Tibial nerve (tissue), 4 donors: ENCODE measurements at places on chromosomes 4 and X. TPM values are rescaled to one million over a fixed set of nuclear protein-coding genes. Genes with fewer than 3 reads are reported as not detected.

The TADA2B gene
- total RNA-seq: 27.3 TPM

DNA sequence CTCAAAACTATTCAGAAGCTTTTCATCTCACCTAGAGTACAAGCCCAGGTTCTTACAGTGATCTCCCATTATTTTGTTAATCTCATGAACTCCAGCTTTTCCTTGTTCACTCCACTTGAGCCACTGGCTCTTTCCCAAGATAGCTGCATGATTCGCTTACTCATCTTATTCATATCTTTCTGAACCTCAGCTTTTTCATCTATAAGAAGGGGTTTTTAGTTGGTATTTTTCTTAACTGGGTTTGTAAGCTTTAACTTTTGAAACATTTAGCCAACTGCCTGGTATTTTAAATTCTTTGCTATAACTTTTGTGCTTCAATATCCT, 24.0 kb downstream of the GIMD1 start:
- DNase-seq: no peak

DNA sequence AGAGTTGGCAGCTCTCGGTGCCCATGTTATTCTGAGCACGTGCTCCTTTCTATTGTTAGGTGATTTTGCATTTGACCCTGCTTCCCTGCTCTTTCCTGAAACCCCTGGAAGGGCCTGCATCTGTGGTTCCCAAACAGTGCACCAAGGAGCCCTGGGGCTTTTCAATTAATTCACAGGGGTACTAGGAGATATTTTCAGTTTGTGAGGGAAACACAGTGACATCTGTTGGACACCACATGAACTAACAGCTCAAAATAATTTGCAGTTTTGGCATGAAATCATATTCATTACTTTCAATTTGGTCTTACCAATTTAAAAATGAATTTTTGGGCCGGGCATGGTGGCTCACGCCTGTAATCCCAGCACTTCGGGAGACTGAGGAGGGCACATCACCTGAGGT, 156.6 kb downstream of the GATB start:
- no peak for DNase-seq

DNA sequence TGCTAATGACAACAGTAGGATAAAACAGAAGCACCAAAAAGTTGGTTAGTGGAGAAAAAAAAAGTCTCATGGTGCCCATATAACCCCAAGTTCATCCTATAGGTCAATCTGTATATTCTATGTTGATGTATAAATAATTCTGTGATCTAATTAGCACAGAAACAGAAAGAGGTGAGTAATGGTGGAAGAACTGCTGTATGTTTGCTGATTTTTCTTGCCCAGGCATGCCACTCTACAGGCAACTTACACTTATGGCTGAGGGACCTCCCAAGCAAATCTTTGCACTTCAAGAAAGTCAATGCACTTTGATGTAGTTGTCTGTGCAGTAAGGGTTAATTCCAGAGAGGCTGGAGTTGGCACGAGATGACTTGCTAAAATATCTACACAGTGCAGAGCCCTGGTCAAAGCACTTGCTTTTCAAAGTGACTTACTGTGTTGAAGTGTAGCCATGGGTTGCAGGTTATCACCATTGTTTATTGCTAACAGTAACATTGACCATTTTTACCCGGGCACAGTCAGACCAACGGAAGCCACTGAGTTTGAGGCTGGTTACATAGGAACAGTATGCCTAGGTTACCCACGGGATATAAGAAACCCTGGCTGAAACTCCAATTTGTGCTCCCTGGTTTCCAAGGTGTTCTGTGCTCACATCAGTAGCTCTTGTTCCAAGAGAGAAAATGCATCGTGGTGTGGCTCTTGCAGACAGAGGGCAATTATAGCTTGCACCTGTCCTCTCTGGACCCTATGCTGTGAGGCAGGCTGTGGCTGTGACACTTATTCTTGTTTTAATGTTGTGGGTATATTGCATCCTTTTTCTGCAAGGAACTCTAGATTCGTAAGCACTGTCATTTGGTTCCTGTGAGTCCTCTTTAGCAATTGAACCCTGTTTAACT, 141.3 kb upstream of the FTHL17 start:
- no peak for DNase-seq

DNA sequence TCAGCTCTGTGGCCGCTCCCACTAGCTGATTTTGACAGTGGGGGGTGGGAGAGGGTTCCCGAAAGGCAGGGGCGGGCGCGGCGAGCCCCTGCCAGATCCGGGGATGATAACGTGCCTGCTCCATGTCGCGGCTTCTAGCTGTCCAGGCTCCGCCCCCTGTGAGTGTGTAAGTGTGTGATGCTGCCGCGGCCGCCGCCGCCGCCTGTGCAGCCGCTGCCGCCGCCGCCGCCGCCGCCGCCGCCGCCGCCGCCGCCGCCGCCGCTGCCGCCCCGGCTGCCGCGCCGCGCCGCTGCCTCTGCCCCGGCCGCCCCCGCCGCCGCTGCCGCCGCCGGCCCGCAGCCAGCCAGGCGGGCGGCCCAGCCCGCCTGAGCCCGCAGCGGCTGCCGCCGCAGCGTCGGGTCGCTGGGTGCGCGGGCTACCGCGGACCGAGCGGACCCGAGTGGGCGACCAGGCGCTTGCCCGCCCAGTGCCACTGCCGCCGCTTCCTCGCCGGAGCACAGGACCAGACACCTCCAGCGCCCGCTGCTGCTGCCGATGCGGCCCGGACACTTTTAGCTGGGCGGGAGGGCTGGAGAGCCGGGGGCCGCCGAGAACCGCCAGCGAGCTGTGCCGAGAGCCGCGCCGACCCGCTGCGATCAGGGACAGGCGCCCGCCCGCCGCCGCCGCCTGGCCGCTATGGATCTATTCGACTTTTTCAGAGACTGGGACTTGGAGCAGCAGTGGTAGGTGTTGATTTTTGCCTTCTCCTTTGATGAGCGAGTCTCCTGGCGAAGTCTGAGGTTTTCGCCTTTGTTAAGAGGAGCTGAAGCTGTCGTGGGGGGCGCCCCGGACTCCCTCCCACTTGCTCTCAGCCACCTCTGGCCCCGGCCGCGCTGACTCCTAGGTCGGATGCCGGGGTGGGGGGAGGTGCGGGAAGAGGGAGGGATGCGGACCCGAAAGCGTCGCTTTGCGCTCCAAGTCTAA, at the start of gene AFF2:
Gene AFF2 (plus strand): TSS at position 195 of the 963 bp plus-strand sequence. CDS start 481 bp downstream, at position 676.
- DNase-seq: no peak

- no peak for DNase-seq
These were observed 87.8 kb upstream of the SORBS2 start for GRCh38 chr4:185899833-185900232.

The FAM149A gene
- 7.8 TPM for total RNA-seq

The TMEM144 gene
- 8.2 TPM for total RNA-seq

The PPP2R2C gene
- total RNA-seq: not detected

GRCh38 chr4:81196126-81196650, 18.8 kb downstream of the PRKG2 start:
- DNase-seq: no peak

GRCh38 chrX:110374559-110374958, 15.9 kb downstream of the RTL9 start:
- DNase-seq: no peak

DNA sequence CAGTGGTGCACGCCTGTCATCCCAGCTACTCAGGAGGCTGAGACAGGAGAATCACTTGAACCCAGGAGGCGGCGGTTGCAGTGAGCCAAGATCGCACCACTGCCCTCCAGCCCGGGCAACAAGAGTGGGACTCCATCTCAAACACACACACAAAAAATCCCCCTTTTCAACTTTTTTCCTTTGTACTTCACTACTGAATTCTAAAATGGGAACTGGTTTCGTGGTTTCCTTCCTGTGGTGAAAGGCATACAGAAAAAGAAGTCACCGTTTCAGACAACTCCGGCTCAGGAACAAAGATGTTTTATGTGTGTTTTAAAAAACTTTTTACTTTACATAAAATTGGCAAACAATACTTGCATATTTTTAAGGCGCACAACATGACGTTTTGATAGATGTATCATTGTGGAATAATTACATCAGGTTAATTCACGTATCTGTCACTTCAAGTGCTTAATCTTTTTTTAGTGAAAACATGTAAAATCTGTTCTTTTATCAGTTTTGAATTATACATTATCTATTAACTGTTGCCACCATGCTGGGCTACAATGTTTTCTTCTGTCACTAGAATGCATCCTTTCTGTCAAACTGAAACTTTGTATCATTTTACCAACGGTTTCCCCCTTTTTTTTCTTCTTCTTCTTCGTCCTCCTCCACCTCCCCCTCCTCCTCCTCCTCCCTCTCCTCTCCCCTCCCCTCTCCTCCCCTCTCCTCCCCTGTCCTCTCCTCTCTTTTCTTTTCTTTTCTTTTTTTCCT, 186.0 kb downstream of the CRLF2 start:
- DNase-seq: no peak

- no peak for DNase-seq
These were observed 329.9 kb upstream of the SLC7A11 start for GRCh38 chr4:138572007-138572406.

The MMRN1 gene
- total RNA-seq: 50.1 TPM

DNA sequence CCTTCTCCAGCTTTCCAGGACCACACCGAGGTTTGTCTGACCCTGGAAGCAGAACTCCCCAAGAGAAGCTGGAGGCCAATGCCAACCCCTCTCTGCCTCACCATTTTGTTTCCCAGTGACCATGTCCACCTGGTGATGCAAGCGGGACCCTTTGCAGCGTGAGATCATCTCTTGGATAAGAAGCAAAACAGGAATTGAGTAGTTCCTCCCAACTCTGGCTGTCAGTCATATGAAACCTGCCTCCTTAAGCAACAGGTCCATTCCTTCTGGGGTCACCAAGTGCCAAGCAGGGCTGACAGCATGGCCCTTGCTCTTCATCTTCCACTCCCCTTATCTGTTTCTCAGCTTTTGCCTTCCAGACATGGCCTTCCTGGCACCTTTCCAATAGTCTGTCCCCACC, 41.3 kb upstream of the MTM1 start:
- DNase-seq: no peak

DNA sequence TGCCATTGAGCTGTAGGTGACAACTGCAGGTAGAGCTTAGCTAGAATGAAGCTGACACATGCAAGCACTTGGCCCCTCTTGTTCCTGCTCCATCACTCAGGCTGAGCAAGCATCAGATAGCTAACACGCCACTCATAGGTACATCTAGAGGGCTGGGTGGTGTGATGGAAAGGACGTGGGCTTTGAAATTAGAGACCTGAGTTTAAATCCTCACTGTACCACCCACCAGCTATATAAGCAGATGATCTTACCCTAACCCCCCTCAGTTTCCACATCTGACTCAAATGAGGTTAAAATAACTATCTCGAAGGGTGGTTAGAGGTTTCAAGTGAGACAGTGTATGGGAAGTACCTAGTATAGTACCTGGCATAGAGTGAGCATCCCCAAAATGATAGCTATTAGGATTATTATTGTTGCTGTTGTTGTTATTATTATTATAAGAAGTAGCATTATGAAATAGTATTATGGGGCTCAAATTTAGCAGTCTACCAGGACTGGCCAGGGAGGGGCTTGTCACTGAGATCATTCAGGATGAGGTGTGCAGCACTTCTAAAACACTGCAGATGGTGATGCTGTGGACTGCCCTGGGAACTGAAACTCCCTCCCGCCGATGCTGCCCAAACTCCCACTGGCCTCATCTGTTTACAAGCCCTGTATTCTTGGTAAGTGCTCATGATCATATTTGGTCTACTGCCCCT, 59.0 kb downstream of the REELD1 start:
- no peak for DNase-seq

The GPAT3 gene
- 7.1 TPM for total RNA-seq

DNA sequence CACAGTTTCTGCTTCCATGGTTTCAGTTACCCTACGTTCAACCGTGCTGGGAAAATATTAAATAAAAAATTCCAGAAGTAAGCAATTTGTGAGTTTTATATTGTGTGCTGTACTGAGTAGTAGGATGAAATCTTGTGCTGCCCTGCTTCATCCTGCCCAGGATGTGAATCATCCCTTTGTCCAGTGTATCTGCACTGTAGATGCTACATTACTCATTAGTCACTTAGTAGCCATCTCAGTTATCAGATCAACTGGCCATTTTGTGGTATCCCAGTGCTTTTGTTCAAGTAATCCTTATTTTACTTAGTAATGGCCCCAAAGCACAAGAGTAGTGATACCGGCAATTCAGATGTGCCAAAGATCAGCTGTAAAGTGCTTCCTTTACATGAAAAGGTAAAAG, 97.9 kb downstream of the COX18 start:
- DNase-seq: no peak

The MEPE gene
- total RNA-seq: not detected

GRCh38 chr4:140344101-140344500, 29.3 kb upstream of the SCOC start:
- DNase-seq: no peak

The EDA gene
- 10.9 TPM for total RNA-seq

- no peak for DNase-seq
These were observed 398.2 kb upstream of the DIPK2B start for GRCh38 chrX:45598861-45599260.

DNA sequence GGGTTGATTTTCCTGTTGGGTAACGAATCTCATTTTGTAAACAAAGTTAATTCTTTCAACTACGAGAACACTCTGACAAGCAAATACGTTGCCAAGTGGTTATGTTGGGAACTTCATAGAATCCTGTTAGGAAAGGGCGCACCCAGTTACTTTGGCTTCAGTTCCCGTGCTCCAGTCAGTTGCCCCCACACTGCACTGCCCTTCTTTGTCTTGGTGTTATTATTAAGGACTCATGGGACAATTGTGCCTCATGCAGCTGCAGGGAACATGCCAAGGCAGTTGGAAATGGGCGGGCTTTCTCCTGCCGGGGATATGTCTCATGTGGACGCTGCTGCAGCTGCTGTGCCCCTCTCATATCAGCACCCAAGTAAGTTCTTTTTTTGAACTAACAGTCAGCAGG, 28.9 kb downstream of the OFD1 start:
- peak; percentile 14 for DNase-seq

The GABRA4 gene
- under 0.01 TPM for total RNA-seq
